A549 treated with AZD2906 at 1 μM for 4 hours (cell line): ENCODE measurements at places on chromosomes 5 and 9. TPM values are rescaled to one million over a fixed set of nuclear protein-coding genes. Genes with fewer than 3 reads are reported as not detected.

Gene PCDHGA10
- total RNA-seq, result 0.02 to 0.03 TPM in 2 of 5 replicates, not detected in the others

Gene TRIM36
- 1.9 to 2.4 TPM (median 2.1 TPM) in 5 replicates for total RNA-seq

Gene ABO
- total RNA-seq, result not detected in 5 replicates

Gene RAB24
- 20.6 to 26.7 TPM (median 23.9 TPM) in 5 replicates for total RNA-seq

Gene GRM6
- not detected in 5 replicates for total RNA-seq

Gene MEIKIN
- total RNA-seq, result not detected in 5 replicates

Gene ARL14EPL
- total RNA-seq, result 0.11 to 0.31 TPM (median 0.25 TPM) in 5 replicates

Gene CARD9
- 0.45 to 2.1 TPM (median 1.1 TPM) in 5 replicates for total RNA-seq

Gene SIMC1
- total RNA-seq, result 13.2 to 17.7 TPM (median 16.4 TPM) in 5 replicates

Gene WDR31
- total RNA-seq, result 0.96 to 1.4 TPM (median 1.1 TPM) in 5 replicates

Gene DMRT3
- total RNA-seq, result 0.03 TPM in 1 of 5 replicates, not detected in the others

Gene DIAPH1
- 87.8 to 96.8 TPM (median 93.1 TPM) in 5 replicates for total RNA-seq

Gene ARHGEF39
- 11.1 to 18.8 TPM (median 16.6 TPM) in 5 replicates for total RNA-seq

Gene PKD2L2
- total RNA-seq, result 0.05 to 0.09 TPM (median 0.07 TPM) in 3 of 5 replicates, not detected in the others

Gene OR13D1
- not detected in 5 replicates for total RNA-seq

Gene ORM2
- not detected in 5 replicates for total RNA-seq

Gene SLC44A1
- 23.4 to 30.8 TPM (median 28.0 TPM) in 5 replicates for total RNA-seq

Gene SLC6A3
- total RNA-seq, result 1.00 to 2.2 TPM (median 1.3 TPM) in 5 replicates

Gene HACD4
- total RNA-seq, result 0.84 to 1.1 TPM (median 1.0 TPM) in 5 replicates

Gene IL3
- not detected in 5 replicates for total RNA-seq

Gene PCA3
- not detected in 5 replicates for total RNA-seq

Gene TAS2R1
- total RNA-seq, result not detected in 5 replicates

Gene TMEM174
- not detected in 5 replicates for total RNA-seq

Gene CARTPT
- not detected in 5 replicates for total RNA-seq

Gene PELO
- total RNA-seq, result 16.0 to 18.1 TPM (median 17.0 TPM) in 5 replicates

Gene BAAT
- total RNA-seq, result 0.31 to 0.49 TPM (median 0.46 TPM) in 5 replicates

Gene FRMPD1
- 0.02 to 0.07 TPM (median 0.06 TPM) in 5 replicates for total RNA-seq

Gene ANKRD31
- total RNA-seq, result 0.03 to 0.07 TPM (median 0.06 TPM) in 5 replicates

Gene CNTRL
- 4.3 to 6.7 TPM (median 5.5 TPM) in 5 replicates for total RNA-seq
